ENCODE measurements at places on chromosomes 3 and 15.

DNA sequence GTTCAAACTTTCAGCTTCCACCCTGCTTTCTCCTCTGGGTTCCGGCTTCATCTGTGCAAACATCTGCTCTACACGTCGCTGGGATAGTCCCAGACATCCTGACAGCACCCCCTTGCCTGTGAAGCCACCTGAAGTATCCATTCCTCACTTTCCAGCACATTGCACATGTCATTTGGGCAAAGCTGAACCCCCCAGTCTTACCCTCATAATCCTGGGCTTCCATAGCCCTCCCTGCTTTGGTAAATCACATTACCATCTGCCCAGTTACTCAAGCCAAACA is 42.5 kb downstream of the STARD5 start:
- no peak for DNase-seq

GRCh38 chr3:136783708-136784191 is 31.6 kb upstream of the STAG1 start:
- DNase-seq = no peak

DNA sequence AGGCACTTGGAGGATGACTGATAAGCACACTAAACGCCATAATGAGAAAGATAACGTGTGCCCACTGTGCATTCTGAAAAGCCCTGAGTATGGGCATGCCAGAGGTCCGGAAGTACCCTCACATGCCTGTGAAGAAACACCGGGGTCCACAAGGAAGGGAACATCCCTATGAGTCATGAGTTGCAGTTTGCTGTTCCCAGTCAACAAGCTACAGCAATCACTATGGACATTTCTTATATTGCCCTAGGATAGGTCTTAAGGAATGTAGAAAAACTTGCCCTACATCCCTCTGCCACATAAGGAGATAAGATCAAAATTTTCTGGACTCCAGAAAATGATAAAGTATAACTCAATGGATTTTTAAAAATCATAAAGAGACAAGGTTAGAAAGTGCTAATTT is 9.9 kb downstream of the MB21D2 start:
- DNase-seq = no peak

DNA sequence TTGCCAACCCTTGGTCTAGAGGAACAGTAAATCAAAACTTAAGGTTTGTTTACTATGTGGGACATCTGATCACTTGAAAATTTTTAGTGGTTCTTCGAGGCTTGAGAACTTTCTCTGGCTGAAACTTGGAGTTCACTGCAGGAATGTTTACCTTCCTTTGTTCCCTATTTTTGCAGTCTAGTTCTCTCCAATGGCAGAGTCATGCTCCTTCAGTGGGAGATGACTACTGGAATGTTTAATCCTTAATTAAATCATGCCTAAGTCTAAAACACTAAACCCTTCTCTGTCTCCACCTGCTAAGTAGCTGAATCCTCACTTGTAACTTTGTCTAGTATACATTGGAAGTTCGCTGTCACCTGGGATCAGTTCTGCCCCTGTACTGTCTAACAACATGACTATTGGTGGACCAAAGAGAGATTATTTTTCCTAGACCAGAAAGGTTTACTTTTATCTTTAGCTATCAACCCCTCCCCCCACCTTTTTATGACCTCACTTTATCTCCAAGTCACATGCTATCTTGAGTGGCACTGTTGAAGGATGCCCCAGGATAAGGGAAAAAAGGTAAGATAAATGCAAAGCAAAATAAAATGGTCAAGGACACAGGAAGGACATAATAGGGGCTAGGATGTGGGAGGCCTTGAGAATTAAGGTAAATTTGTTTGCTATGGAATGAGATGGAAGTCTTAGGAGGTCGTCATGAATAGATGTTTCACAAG is 1.2 kb upstream of the ZNF609 start:
- DNase-seq = no peak

- DNase-seq = no peak
Observed at GRCh38 chr3:182309120-182309519, 484.2 kb upstream of the ATP11B start.

- DNase-seq = no peak
Observed at GRCh38 chr15:36960179-36960946, 140.0 kb downstream of the MEIS2 start.

GRCh38 chr3:58572634-58573230 is 4.5 kb downstream of the FAM107A start:
- no peak for DNase-seq

DNA sequence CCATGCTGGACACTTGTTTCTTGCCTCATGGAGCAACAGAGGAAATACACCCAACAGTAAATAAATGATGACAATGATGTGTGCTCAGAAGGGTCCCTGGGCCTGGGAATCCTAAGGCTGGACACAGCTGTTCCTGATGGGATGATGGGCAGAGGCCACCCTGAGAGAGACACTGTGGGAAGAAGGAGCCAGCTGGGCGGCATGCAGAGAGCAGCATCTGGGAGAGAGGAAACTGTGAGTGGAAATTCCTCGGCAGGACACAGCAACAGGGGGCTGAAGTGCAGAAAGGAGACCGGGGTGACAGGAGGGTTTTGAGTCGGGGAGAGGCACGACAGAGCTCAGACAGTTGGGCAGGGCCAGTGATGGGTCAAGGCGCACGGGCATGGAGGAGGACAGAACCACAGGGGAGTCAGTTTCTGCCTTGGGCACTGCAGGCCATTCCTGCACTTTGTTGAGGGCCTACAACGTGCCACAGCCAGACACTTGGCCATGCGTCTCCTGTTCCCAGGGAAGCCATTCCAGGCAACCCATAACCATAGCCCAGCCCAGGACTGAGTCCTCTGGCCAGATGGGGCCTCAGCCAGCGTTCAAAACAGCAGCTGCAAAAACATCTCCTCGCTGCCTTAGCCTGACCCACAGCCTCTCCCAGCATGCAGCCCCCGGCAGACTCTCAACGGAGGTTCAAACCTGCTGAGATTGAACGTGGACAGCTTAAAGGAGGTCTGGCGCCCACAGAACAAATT is 36.7 kb upstream of the SLC6A1 start:
- no peak for DNase-seq

- DNase-seq = no peak
Observed at GRCh38 chr3:179330438-179330837, 7.6 kb downstream of the ZNF639 start.

DNA sequence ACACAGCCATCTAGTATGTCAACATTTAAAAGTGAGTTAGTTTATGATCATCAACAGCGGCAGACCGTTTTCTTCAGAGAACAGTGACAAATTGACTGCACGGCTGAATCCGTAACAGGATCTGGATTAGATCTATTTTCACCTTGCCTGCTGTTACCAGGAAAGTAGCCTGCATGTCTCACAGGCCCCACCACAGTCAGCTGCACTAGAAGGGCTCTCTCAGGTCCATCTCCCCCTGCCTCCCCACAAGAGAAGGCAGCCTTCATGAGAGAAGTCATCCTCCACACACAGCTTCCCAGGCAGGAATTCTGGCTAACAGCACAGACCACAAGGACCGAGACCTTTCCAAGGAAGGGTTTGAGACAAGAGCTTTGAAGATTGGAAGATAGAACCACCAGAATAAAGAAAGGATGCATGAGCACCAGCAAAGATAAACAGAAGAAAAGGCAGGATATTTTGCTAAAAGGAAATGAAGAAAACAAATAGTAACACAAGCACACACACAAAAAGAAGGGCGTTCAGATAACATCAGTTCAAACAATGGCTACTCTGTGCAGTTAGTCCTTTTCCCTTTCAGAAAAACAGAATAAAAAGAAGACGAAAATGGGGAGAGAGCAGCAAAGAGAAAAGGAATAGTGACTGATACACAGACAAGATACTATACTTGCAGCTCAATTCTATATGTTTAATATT is 127.5 kb downstream of the SNRK start:
- DNase-seq = no peak

DNA sequence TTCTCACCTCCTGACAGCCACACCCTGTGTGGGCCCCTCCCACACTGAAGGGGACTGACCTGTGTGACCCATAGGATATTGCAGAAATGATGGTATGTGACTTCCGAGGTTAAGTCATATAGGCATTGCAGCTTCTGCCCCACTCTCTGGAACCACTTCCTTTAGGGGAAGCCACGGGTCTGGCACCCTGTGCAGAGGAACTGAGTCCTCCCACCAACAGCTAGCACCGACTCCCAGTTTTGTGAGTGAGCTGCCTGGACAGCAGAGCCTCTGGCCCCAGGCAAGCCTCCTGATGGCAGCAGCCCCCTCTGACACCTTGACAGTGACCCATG is 24.6 kb upstream of the SLC6A6 start:
- DNase-seq = no peak

GRCh38 chr3:129838086-129838485 is 55.4 kb downstream of the TMCC1 start:
- DNase-seq = no peak

- DNase-seq = no peak
Observed at GRCh38 chr15:68862415-68862814, 41.7 kb upstream of the ANP32A start.

DNA sequence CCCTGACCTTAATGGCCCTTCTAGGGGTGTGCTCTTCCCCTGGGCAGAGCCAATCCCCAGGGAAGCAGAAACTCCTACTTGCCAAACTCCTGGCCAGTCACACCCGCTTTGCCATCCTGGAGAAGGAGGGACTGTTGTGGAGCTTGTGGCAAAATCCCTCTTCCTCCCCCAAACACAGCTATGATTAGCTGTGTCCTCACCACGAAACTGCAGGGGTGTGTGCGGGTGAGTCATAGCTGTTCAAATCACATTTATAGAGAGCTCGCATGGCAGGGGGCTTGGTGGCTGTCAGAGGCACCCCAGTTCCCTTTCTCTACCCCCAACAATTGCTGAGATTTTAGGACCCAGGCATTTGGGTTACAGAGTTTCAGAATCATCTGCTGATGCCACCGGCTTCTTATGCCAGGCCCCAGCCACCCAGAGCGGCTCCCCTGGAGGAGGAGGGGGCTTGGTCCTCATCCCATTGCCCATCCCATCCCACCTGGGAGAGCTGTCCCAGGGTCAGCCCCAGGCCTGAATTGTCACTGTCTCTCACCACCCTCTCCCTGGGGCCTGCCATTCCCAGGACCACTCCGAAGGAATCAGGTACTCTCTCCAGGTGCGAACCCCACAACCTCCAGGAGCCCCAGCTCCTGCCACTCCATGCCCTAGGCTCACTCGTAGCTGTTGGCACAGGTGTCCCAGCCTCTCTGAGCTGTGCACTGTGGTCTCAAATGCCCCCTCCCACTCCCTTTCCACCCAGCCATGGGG is 28.8 kb upstream of the MAGEF1 start:
- no peak for DNase-seq

DNA sequence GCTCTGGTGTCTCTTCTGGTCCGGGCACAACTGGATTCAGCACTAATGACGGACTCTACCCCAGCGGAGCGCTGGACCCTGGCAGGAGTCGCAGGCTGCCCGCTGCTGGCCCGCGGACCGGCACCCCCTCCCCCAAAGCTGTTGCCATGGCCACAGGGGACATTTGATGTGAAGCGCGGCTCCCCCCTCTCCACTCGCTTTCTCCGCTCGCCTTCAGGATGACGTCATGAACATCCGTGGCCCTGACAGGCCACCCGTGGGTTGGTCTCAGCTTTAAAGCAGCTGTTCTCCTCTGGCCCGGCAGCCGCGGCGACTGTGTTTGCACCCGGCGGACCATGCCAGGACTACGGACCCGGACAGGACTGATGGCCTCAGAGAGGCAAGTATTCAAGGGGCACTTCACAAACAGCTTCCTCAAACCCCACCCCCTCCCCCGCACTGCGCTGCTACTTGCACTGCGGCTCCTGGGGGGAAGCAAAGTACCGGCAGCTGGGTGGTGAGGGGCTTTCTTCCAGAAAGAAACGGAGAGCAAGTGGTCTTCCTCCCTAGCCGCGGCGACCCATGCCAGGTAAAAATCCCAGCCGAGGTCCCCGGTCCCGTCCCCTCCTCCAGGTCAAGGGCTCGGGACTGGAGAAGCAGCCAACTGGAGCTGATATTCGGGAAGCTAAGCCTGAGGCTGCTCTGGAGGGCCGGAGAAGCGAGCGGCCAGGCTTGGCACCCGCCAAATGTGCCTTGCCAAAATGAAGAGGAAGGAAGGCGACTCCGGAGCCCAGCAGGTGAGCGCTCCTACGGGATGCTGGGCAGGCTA is 16.6 kb upstream of the AEN start:
- no peak for DNase-seq

DNA sequence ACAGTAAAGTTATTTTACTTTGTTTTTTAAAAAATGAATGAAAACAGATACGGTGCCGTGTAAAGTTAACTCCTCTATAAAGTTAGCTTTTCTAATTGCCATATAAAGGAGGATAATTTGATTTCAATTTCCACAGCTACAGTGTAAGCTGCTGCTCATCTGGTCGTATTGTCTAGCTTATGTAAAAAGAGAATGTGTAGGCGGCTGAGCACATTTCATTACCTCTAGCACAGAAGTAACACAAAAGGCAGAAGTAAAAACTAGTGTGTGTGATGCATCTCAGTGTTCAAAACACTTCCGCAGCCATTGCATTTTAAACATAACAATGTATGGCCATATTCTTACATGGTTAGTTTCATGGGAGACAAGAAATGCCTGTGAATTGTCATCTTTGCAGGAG is 105.0 kb upstream of the P2RY1 start:
- no peak for DNase-seq

GRCh38 chr15:93126599-93126998 is 37.6 kb upstream of the RGMA start:
- no peak for DNase-seq

DNA sequence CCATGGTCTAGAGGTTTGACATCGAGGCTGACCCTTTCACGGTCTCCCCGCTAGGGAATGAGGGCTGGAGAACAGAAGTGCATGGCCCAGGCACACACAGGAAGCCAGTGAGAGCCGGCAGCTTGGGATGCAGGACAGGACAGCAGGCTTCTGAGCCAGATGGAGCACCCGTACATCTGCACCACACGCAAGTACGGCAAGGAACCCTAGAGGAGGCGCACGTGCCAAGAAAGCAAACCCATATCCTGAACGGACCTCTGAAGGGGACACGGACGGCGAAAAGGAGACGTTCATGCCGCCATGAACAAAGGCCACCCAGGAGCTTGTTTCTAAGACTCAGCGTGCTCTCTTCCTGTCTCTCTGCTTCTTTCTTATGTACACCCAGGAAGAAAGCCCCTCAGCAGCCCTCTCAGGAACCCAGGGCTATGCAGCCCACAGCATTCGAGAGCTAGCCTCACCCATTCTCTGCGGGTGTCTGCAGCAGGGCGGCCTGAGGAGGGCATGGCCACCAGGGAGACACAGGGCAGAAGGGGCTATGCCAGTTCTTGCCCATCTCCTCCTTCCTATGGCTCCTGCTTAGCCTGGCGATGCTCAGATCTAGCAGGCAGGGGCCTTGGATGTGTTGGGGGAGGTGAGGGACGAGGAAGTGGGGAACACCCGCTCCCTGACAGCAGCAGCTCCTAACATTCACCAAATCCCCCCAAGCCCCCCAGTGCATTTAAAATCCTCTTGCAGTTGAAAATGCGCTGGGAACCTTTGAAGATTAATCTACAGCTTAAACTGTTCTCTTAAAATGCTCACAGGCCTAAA is 81.3 kb downstream of the PCSK6 start:
- no peak for DNase-seq

DNA sequence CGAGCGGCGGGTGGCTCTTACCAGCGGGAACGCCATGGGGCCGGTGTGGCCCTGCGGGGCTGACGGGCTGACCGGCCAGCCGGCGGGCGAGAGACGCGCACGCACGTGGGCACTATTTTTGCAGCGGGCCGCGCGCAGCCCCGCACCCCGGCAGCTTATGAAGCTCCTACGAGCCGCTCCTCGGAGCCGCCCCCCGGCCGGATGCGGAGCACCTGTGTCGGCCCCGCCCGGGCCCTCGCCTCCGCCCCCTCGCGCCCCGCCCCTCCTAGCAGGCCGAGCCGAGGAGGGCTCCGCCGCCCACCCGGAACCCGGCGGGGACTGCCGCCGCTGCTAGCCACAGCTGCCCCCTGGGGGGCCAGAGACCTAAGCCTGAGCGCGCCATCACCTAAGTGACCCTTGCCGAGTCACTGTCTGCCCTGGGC is 683 bp upstream of the CPEB1 start:
- DNase-seq = peak; percentile 78

- DNase-seq = no peak
Observed at GRCh38 chr15:92582206-92582605, 73.4 kb downstream of the FAM174B start.

All from GM06990 (cell line).